Left ventricle myocardium superior (tissue), 1 donor: ENCODE measurements at places on chromosomes 16 and 17. TPM values are rescaled to one million over a fixed set of nuclear protein-coding genes. Genes with fewer than 3 reads are reported as not detected.

DNA sequence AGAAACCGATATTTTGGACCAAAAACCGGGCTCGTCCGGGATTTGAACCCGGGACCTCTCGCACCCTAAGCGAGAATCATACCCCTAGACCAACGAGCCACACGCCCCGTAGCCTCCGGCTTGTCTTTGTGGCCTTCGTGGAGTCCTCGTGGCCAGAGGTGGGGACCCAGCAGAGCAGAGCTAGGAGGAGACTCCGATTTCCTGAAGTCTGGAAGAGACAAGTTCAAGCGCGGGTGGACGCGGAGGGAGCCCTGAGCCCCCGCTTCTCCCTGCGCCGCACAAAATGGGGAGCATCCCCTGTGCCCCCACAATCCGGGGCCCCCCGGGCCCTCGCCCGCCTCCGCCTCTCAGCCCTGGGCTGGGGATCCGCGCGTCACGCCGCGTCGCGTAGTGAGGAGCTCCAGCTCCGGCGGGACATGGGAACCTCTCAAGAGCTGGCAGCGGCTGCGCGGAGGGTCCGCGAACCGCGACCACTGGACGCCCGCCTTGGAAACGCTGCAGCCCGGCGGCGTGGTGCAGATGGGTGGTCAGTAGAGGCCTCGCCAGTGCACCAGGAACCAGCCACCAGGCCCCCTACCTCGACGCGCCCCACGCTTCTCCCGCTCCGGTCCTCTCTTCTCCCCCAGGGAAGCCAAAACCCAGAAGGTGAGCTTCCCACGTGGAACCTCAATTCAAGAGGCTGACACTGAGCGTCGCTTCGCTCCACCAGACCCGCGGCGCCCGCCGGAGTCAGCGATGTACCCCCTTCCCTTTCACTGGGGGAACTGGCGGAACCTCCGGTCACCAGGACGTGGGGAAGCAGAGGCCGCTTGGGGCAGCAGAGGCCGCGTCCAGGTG, 5.2 kb upstream of the OR1F1 start:
- DNase-seq: peak; percentile 50

- no peak for DNase-seq
These were observed 6.3 kb downstream of the SULT1A1 start for GRCh38 chr16:28603381-28604185.

- DNase-seq: peak; percentile 71
These were observed 60.3 kb upstream of the CIBAR2 start for GRCh38 chr16:85172455-85173145.

DNA sequence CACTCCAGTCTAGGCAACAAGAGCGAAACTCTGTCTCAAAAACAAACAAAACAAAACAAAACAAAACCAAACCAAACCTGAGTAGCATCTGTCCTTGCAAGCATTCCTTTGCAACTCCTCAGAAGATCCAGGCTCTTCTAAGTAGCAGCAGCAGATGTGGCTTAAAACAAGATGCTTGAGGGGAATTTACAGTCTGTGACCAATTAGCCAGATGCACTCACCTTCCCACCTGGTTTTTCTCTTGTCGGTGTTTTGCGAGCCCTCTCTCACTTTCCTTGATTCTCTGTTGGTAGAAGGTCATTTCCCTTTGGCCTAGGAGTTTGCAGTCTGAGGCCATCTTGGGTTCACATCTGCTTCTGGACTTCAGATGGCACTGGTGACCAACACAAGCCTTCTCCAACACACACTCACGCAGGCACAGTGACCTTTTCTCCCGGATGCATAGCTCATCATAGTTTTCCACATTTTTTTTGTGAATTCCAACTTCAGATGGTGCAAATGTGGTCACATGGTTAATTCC, 276.8 kb downstream of the STX8 start:
- DNase-seq: no peak

DNA sequence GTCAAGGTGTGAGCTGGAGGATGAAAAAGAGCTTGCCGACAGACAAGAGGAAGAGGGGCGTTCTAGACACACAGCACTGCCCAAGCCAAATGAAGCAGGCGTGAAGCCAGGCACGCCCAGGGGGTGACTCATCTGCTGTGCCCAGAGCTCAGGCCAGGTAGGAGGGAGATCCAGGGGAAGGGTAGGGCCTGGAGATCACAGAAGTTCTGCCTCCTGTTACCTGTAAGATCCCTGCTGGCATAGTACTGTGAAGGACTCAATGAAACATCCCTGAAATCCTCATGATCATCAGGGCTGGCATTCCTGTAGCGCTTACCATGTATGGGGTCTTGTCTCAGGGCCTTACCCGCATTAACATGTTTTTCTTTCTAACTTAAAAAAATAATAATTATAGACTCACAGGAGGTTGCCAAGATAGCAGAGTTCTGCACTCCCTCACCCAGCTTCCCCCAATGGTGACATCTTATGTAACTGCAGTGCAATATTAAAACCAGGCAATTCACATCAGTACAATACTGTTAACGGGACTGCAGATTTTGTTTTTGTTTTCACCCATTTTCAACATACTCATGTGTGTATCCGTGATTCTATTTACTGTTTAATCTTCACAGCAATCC, 158.6 kb downstream of the XYLT1 start:
- no peak for DNase-seq

- peak; percentile 18 for DNase-seq
These were observed 117.8 kb downstream of the METRNL start for GRCh38 chr17:83196973-83197880.

GRCh38 chr17:9090641-9091096, 69.4 kb downstream of the NTN1 start:
- DNase-seq: no peak

DNA sequence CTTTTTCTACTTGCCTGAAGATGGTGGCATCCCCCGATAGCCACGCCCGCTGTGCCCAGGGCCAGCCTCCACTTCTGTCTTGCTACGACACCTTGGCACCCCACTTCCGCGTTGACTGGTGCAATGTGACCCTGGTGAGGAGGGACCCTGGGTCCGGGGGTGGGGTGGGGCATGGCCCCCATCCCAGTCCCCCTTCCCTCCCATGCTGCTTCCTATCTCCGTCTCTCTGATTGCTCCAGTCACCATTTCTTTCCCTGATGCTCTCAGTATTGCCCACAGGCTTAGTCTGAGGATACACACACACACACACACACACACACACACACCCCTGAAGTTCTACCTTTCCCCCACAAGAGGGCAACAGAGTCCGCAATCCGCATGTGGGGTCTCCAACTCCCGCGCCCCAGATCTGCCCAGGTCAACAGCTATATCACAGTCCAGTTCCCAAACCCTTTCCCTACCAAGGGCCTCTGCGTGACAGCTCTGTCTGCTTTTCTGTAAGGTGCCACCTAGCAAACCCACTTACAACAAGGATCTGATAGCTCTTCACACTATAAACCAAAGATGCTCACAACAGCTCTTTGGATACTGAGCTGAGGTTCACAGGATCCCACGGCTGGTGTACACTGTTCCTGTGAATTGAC, 3.4 kb downstream of the SGCA start:
- no peak for DNase-seq

DNA sequence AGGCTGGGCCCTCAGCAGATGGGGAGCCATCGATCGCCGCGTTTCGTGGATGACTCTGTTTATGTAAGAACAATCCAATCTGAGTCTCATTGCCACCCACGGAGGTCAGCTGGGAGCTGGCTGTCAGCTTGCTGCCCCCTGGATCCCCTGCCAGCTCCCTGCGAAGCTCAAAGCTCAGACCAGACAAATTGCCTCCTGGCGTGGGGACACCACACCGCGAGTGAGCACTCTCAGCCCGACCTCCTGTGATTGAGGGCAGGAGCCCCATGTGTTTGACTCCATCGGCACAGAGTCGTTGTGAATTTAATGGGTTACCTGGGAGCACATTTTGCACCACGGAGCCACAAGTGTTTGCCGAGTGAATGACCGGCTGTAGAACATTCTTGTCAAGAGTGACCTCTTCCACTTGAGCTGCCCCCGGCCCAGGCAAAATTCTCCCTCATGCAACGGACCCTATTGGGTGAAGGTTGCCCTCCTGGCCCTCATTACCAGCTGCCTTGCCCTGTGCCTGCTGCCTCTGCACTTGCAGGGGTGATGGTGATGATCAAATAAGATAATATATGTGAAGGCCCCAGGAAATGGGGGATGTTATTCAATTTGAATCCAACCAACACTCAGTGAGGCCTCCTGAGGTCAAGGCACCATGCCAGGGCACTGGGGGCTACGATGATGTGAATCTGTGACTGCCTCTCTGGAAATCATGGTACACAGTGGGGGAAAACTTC, 7.6 kb upstream of the GFAP start:
- DNase-seq: no peak

- no peak for DNase-seq
These were observed 33.4 kb upstream of the MMD start for GRCh38 chr17:55454906-55455474.

DNA sequence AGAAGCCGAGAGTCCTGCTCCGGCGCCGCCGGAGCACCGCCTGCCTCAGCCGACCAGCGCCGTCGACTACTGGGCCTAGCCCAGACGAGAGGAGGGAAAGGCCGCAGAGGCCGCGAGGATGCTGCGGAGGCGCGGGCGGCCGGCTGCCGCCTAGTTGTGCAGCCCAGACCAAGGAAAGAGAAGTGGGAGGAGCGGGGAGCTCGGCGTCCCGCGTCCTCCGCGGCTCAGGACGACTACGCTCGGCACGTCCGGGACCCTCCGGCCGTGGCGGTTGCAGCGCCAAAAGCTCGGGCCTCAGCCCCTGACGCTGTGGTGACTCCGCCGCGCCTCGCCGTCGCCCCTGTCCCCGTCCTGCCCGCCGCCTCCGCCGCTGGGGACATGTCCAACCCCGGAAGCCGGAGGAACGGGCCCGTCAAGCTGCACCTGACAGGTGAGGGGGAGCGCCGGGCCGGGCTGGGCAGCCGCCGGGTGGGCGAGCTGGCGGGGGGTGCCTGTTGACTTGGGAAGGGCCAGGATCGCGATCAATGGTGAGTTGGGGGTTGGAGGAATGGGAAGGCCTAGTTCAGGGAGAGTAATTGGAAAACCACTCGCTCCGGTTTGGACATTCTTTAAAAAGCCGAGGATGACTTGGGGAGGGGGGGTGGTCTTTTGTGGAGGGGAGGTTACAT, 37.7 kb downstream of the RNF135 start:
- DNase-seq: peak; percentile 78

The CCDC154 gene
- total RNA-seq: 1.6 TPM

The TLCD3B gene
- not detected for total RNA-seq

The PTX4 gene
- total RNA-seq: not detected

The RABEP1 gene
- total RNA-seq: 56.0 TPM
